ENCODE measurements at places on chromosomes 2 and 18.

DNA sequence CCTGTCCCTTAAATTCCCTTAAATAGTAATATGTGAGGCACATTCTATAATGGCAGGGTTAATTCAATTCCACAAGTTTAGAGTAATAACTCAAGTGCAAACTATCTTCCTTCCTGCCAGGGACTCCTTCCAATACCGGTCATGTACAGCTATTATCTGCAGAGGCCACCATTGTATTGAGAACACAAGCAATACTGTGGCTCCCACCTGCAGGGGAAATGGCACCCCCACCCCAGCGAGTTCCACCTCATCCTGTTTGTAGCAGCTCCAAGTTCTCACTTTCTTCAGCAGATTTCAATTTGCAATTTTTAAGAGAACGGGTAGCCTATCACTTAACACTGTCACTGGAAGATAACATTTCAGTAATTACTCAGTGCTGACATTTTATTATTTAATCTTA lies 172.1 kb upstream of the PID1 start:
- no peak for DNase-seq

DNA sequence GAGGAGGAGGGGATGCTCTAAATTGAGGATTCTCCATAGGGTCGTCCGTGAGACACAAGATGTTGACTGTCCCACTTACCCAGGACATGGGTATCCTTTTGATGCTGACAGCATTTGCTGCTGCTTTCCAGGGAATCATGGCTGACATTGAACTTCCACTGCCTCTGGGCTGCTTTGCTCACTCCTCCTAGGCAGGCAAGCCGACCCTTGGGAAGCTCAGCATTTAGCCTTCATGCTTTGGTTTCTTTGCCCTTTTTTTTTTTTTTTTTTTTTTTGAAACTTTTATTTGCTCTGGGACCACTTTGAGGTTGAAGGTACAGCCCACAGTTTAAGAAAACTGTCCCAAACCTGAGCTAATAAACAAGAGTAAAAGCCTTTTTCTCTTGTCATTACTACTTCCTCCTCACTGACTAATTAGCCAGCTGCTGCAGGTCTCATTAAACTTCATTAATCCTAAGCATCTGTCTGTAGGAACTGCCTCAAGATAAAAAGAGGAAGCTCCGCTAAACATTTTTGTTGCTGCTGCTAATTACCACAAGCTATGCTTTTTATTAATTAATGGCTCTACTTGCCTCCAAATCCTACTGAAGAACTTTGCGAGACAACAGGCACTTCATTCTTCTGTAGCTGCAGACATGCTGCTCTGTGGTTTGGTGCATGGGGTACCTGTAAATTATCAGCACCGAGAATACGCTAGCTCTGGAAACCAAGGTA lies 125.4 kb downstream of the SPTBN1 start:
- DNase-seq: no peak

GRCh38 chr18:77087393-77088141 lies 45.0 kb downstream of the MBP start:
- DNase-seq: no peak

DNA sequence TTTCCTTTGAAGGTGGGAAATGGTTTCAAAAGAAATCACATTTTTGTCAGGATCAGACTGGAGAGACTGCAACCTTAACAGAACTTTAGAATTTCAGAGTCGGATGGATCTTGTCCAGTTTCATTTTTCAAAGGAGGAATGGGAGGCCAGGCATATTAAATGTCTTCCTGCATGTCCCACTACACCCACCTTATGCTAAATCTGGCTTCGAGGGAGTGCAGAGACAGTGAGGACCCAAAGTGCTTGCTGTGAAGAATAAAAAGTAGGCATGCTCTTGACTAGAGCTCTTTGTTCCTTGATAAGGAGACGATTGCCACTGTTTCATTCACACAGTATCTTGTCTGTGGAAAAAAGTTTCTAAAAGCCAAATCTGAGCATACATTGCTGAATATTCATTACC lies 197.6 kb downstream of the SLC4A3 start:
- DNase-seq: no peak

GRCh38 chr18:12308386-12309100 lies 502 bp downstream of the TUBB6 start:
- no peak for DNase-seq

DNA sequence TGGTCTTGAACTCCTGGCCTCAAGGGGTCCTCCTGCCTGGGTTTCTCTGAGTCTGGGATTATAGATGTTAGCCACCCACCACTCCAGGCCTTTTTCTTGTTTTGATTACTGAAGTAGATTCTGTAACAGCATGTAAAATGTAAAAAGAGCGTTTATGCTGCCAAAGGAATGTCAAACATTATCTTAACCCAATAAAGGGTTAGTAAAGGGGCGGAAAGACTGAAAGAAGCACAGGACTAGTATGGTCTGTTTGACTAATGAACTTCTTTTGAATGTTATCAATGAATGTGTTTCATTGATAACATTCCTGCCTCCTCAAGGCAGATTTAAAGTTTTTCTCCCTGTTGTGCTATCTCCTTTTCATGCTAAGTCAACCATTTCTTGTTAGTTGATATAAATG lies 29.4 kb downstream of the GPD2 start:
- no peak for DNase-seq

GRCh38 chr2:129201696-129202095 lies 777.8 kb upstream of the RAB6C start:
- no peak for DNase-seq

DNA sequence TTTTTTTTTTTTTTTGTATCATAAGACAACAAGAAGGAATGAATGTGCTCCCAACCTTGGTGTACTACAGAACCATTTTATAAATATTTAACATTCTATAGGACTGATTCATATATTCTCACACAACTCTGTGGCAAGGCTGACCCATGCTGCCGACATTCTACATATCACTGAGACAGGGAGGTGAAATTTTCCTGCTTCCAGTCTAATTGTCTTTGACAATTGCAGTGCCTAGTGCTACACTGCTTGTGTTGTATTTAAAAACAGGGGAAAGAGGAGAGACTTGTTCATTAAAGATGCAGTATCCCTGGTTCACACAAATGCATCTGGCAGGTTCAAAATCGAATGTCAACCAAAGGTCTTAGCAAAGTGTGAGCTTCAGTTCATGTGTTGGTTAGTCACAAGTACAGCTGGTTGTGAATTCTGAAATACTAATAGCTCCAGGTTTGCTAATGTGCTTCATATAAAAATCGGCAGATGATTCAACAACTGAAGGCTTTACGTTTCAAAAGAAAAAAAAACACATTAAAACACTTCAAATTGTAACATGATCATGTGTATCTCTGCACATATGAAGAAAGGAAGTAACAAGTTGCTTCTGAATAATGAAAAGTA lies 130.8 kb downstream of the FIGN start:
- no peak for DNase-seq
